DND-41 (cell line): ENCODE measurements at places on chromosomes 7 and 10.

DNA sequence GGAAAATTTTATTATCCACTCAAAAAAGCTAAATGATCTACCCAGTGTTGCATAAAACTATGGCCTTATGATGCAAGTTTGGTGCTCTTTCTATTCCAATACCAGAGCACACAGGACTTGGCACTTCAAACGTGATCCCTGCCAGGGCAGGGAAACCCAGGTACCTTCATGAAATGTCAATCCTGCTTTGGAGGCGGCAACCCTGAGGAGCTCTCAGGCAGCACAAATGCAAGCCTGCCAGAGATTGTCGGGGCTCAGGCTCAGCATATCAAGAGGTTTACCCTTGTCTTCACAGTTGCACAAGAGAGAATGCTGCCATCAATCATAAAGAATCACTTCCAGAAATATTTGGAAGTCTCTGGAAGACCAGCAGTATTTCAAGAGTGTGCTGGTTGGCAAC lies 151.5 kb downstream of the GLI3 start:
- no peak for DNase-seq

DNA sequence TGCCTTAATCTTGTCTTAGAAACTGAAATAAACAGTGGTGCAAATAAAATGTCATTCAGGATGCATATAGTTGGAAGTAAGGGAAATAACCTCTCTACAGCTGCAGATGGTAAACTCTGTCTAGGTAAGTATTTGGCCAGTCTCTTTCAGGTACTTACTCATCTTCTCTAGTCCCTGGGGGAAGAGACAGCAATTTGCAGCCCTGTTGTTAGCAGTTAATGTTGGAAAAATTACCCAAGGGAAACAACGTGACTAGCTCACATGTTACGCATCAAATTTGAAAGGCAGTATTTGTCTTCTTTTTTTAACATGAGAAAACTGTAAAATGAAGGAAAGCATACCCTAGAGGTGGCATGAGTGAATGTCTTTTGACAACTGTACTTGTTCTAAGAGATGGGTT lies 3.2 kb upstream of the HUS1 start:
- no peak for DNase-seq

GRCh38 chr10:59847888-59848287 lies 58.5 kb downstream of the CCDC6 start:
- no peak for DNase-seq

- DNase-seq, result no peak
Observed at GRCh38 chr10:33569702-33570101, 235.2 kb upstream of the NRP1 start.

- DNase-seq, result peak; percentile 66
Observed at GRCh38 chr10:114024876-114025610, 18.6 kb upstream of the ADRB1 start.

GRCh38 chr7:142094861-142095260 lies 16.7 kb upstream of the MGAM2 start:
- DNase-seq, result no peak

- no peak for DNase-seq
Observed at GRCh38 chr7:123791001-123791400, 42.2 kb upstream of the WASL start.

DNA sequence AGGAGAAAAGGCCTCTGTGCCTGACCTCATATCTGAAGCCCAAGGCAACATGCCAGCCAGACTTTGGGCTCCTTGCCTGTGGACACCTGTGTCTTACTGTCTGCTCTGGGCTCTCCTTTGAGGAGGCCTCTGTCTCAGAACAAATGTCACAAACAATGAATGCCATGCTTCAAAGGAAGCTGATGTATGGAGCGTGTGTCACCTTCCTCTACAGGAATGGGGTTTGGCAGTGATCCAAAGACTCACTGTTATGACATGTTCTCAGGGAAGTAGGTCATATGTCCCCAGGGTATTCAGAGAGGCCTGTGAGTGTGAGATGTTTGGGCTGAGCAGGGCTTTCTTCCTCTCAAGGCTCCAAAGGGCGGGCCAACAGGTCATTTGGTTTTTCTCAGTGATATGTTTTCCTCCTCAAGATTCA lies 38.4 kb downstream of the PTPRE start:
- peak; percentile 70 for DNase-seq

GRCh38 chr10:84607044-84607443 lies 278.7 kb downstream of the CCSER2 start:
- DNase-seq, result no peak

DNA sequence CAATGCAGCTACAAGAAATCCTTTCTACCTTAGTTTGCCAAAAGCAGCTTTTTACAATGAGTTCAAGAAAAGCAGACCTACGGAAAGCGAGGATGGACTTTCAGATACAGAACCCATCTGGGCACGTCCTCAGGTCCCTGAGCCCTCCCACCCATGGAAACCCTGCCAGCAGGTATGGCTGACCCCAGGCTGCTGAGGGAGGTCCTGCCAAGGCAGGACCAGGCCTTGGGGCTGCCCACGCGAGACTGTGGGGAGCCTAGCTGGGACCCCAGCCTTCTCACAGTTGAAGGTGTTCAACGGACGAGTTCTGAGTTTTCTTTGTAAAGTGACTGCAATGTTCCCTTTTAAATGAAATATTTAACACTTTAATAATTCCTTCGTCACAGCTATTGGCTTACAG lies 245.0 kb downstream of the MGMT start:
- DNase-seq, result no peak

GRCh38 chr10:118979661-118980060 lies 49.9 kb upstream of the NANOS1 start:
- no peak for DNase-seq

- DNase-seq, result no peak
Observed at GRCh38 chr7:1355568-1356340, 103.5 kb downstream of the MICALL2 start.

- no peak for DNase-seq
Observed at GRCh38 chr7:142513178-142513955, 235.9 kb upstream of the PRSS1 start.

- no peak for DNase-seq
Observed at GRCh38 chr7:3250725-3251124, 50.3 kb upstream of the SDK1 start.

DNA sequence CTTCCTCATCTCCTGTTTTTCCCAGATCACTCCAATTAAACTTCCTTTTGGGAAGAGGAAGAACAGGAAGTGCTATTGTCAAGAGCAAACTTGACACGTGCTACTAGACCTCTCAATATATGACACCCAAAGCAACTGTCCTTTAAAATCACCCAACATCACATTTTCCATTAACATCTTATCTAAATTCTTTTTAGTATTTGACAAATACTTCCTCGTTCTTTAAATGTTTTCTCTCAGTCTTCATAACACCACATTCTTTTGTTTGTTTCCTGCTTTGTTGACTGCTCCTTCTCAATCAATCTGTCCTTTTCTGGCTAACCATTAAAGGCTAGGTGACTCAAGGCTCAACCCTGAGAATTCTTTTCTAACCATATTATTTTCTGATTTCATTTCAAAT lies 7.1 kb upstream of the TFPI2 start:
- no peak for DNase-seq

- no peak for DNase-seq
Observed at GRCh38 chr7:50681432-50682045, 101.2 kb downstream of the GRB10 start.

DNA sequence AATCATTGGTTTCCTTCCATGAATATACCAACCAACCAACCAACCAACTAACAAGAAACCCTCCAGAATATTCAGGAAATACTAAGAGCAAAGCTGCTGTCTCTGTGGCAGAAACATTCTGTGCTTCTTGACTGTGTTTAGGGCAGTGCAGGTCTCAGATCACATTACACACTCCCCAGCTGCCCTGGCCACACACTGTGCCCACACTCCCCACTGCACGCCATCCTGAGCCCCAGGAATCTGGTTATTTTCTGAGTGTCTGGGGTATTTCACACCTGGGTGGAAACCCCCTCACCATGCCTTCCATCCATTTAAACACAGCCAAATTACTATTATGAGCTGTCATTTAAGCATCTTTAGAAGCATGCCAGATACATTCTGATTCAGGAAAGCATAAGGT lies 183.7 kb upstream of the ANK3 start:
- DNase-seq, result no peak

GRCh38 chr7:8184221-8184620 lies 77.7 kb downstream of the ICA1 start:
- no peak for DNase-seq

GRCh38 chr7:17094963-17095574 lies 203.4 kb upstream of the AHR start:
- DNase-seq, result peak; percentile 30

DNA sequence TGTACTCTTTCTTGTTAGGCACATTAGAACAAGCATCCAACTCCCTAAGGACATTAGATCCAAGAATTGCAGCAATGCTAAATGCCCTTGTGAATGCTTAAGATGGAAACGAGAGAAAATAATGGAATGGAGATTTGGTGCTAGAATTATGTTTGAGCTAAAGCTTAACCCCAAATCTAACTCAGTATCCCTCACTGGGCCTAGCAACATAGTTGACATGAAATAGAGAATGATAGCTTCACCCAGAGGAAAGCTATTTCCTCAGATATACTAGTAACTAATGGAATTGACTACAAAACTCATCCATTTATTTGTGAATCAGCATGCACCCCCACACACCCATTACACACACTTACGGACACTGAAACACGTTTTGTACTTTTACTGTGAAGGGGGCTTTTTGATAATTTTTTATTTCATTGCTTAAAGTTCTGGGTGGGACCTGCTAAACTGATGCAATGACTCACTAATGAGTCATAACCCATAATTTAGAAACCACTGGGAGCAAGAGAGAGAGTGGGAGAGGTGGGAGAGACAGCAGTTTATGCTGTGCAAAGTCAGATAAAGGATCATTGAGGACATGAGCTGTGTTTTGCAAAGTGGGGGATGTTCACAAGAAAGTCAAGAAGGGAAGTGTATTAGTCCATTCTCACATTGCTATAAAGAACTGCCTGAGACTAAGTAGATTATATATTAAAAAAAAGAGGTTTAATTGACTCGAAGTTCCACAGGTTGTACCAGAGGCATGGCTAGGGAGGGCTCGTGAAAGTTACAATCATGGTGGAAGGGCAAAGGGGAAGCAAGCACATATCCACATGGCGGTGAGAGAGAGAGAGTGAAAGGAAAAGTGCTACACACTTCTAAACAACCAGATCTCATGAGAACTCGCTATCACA lies 382.7 kb downstream of the SFMBT2 start:
- DNase-seq, result no peak

DNA sequence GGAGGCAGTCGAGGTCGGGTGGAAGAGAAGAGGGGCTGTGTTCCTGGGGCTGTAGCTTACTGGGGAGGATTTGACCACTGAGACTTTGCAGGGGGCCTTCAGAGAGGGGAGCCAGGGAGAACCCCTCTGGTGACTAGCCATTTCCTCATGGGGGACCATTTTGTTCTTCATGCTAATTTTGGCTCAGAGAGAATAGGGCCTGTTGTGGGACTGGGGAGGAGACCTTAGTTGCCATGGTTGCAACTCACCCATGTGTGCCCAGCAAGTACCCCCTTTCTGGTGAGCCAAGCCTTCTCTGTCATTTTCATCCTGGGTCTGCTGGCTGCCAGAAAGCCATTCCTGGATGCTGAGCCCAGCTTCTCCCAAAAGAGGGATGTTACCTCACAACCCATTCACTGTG lies 120.9 kb downstream of the GRK5 start:
- DNase-seq, result no peak

GRCh38 chr10:133528845-133529575 lies 1.8 kb downstream of the CYP2E1 start:
- no peak for DNase-seq

- DNase-seq, result no peak
Observed at GRCh38 chr7:12674861-12675260, 12.6 kb upstream of the ARL4A start.

DNA sequence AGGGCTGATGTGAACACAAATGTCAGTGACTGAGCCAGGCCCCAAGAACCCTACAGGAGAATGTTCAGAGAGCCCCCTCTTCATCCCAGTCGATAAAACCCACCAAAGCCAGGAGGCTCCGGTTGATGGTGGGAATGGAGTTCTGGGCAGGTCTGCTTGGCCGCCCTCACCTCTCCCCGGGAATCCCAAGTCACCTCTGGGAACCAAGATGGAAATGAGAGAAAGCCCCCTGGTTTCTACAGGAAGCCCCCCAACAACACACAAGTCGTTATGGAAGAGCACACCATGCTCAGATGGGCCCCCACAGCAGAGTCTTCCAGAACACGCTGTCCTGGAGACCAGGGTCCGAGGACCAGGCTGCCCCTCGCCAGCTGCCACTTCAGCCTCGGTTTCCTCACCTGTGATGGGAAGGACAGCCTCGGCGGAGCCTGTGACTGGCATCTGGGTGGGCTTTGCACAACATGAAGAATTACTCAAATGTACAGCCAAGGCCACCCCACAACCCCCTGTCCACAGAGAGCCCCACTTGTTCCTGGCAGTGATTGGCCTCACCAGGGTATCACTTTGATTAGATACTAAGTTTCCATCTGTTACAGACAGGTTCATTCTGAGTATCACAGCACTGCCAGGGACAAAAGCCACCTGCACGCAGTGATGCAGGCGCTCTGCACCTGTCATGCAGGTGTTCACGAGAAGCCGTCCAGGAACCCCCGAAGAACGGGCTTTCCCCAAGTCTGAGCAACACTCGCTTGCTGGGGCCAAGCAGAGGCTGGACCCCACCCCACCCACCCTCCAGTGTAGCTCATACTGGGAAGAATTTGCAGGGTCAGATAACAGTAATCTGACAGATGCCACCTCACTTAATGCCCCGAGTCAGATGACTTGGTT lies 57.6 kb downstream of the MKI67 start:
- no peak for DNase-seq

GRCh38 chr10:3068968-3069737 lies 1.8 kb downstream of the PFKP start:
- DNase-seq, result peak; percentile 54

DNA sequence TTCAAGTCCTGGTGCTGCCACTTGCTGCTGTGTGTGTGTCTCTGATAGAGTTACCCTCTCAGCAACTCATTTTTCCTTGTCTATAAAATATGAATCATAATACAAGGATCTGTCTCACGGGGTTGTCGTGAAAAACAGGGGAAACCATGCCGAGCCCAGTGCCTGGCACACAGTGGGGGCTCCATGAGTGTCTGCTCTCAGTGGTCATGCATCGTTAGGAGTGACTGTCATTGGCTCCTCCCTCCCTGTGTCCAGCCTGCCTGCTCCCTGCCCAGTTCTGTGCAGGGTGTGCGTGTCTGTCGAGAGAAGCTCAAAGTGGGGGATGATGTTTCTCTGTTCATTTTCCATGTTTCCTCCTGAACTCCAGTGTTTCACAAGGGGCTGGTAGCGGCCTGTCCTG lies 83.6 kb upstream of the LRRC4 start:
- no peak for DNase-seq

GRCh38 chr10:121753726-121754476 lies 155.7 kb upstream of the FGFR2 start:
- DNase-seq, result no peak
